ENCODE measurements at places on chromosomes 4 and X. TPM values are rescaled to one million over a fixed set of nuclear protein-coding genes. Genes with fewer than 3 reads are reported as not detected.

CLIC2 gene
- total RNA-seq = 0.26 TPM

DNA sequence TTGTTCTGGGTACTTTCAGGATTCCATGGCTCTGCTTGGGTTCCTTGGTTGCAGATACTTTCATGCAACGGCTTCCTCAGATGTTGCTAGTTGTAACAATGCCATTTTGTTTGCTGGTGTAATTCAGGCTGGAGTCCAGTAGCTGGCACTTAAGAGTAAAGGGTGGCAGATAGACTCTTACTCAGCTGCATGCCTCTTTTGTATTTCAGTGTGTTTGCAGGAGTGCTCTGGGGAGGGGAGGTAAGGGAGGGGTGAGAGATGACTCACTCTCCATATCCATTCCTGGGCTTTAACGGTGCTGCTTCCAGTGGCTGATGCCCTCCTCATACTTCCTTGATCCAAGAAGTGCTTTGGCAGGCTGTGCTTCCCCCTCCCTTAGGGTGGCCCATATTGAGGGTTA lies 155.2 kb downstream of the ZNF330 start:
- H3K27me3 ChIP-seq = no peaks in the 10 kb centered on the region
- H3K36me3 ChIP-seq = no peaks in the 10 kb centered on the region
- no peak for DNase-seq
- no peak overlapping the region for H3K4me3 ChIP-seq
- no peak overlapping the region for H3K27ac ChIP-seq

ADH1C gene
- not detected for total RNA-seq

DNA sequence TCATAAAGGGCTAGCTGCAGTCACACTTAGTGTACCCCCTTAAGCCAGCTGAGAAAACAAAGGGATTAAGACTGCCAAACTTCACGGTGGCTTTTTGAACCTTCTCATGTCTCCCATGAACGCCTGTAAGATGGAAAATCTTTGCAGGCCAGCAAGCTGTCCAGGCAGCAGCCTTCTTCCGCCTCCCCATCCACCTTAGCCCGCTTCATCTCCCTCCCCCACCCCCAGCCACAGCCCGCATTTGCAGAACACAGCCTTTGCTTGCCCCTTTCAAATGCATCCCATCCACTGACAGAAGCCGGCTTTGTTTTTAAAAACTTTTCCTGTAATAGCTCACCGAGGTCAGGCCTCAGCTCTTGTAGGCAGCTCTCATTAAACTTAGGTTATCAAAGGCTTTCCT lies 113.8 kb upstream of the FAM9B start:
- H3K4me3 ChIP-seq = no peak overlapping the region
- no peaks in the 10 kb centered on the region for H3K36me3 ChIP-seq
- no peak overlapping the region for H3K27ac ChIP-seq
- no peaks in the 10 kb centered on the region for H3K4me1 ChIP-seq
- H3K27me3 ChIP-seq = no peaks in the 10 kb centered on the region
- DNase-seq = no peak

- H3K4me3 ChIP-seq = no peak overlapping the region
- no peaks in the 10 kb centered on the region for H3K27me3 ChIP-seq
- no peaks in the 10 kb centered on the region for H3K36me3 ChIP-seq
- H3K4me1 ChIP-seq = no peaks in the 10 kb centered on the region
Observed at GRCh38 chr4:7426525-7427171, 8.1 kb downstream of the PSAPL1 start.

GRCh38 chr4:75232546-75232945 lies 281.7 kb downstream of the RCHY1 start:
- no peak for DNase-seq
- H3K4me3 ChIP-seq = no peak overlapping the region
- no peaks in the 10 kb centered on the region for H3K4me1 ChIP-seq
- no peaks in the 10 kb centered on the region for H3K36me3 ChIP-seq
- H3K27ac ChIP-seq = no peak overlapping the region

IL9R gene
- 5.0 TPM for total RNA-seq

- no peaks in the 10 kb centered on the region for H3K4me1 ChIP-seq
- no peaks in the 10 kb centered on the region for H3K36me3 ChIP-seq
- no peak overlapping the region for H3K4me3 ChIP-seq
- no peaks in the 10 kb centered on the region for H3K27me3 ChIP-seq
- no peak overlapping the region for H3K27ac ChIP-seq
Observed at GRCh38 chrX:3141031-3141430, 99.8 kb downstream of the ARSF start.

GRCh38 chrX:80667967-80668366 lies 141.7 kb downstream of the BRWD3 start:
- no peaks in the 10 kb centered on the region for H3K4me1 ChIP-seq
- no peaks in the 10 kb centered on the region for H3K27me3 ChIP-seq
- DNase-seq = no peak
- H3K4me3 ChIP-seq = no peak overlapping the region

- no peak overlapping the region for H3K4me3 ChIP-seq
- no peaks in the 10 kb centered on the region for H3K4me1 ChIP-seq
- no peak overlapping the region for H3K27ac ChIP-seq
Observed at GRCh38 chr4:87406462-87406861, 15.5 kb upstream of the HSD17B11 start.

AMBN gene
- not detected for total RNA-seq

CT45A10 gene
- total RNA-seq = not detected

GRCh38 chrX:41602816-41603345 lies 85.9 kb upstream of the GPR34 start:
- H3K4me1 ChIP-seq = no peaks in the 10 kb centered on the region
- no peaks in the 10 kb centered on the region for H3K36me3 ChIP-seq
- no peak overlapping the region for H3K4me3 ChIP-seq
- DNase-seq = no peak
- H3K27ac ChIP-seq = no peak overlapping the region

MGAT4D gene
- total RNA-seq = not detected

GRCh38 chr4:172357006-172357540 lies 543.9 kb downstream of the GALNTL6 start:
- no peaks in the 10 kb centered on the region for H3K27me3 ChIP-seq
- no peak overlapping the region for H3K27ac ChIP-seq
- no peak for DNase-seq
- no peaks in the 10 kb centered on the region for H3K36me3 ChIP-seq
- no peaks in the 10 kb centered on the region for H3K4me1 ChIP-seq
- H3K4me3 ChIP-seq = no peak overlapping the region

DNA sequence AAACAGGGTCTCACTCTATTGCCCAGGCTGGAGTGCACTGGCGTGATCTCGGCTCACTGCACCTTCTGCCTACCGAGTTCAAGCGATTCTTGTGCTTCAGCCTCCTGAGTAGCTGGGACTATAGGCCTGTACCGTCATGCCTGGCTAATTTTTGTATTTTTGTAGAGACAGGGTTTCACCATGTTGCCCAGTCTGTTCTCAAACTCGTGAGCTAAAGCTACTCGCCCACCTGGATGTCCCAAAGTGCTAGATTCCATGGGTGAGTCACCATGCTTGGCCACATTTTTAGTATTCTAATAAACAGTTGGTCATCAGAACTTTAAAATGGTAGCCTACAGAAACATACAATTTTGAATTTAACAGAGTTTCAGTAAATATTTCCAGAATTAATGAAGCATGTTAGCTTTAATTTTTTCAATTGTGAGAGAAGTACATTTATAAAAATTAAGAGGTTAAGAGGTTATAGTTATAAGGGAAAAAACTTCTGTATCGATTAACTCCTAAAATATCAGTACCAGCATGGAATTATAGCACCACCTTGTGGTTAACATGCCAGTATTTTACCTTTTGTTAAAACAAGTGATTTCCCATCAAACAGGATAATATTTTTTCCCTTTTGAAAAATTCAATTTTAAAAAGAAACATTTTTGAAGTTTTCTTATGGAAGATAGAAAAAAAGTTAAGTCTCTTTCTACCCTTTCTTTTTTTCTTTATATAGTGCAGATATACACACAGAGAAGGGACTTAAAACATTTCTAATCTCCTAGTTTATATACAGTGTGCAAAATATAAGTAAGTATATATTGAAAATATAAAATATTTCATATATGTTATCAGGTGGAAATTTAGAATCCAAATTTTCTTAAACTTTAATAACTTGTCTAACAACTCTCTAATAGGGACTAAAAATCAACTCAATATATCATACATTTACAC lies 35.4 kb downstream of the CEP44 start:
- H3K27ac ChIP-seq = no peak overlapping the region
- no peaks in the 10 kb centered on the region for H3K27me3 ChIP-seq
- H3K4me3 ChIP-seq = no peak overlapping the region
- peaks cover 3% of the 10 kb centered on the region for H3K36me3 ChIP-seq

DNA sequence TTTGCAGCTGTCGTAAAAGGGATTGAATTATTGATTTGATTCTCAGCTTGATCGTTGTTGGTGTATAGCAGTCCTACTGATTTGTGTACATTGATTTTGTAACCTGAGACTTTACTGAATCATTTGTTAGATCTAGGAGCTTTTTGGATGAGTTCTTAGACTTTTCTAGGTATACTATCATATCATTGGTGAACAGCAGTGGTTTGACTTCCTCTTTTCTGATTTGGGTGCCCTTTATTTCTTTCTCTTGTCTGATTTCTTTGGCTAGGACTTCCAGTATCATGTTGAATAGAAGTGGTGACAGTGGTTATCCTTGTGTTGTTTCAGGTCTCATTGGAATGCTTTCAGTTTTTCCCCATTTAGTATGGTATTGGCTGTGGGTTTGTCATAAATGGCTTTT lies 8.4 kb downstream of the APOOL start:
- no peak overlapping the region for H3K4me3 ChIP-seq
- no peak for DNase-seq
- no peaks in the 10 kb centered on the region for H3K36me3 ChIP-seq
- no peaks in the 10 kb centered on the region for H3K4me1 ChIP-seq

- H3K27me3 ChIP-seq = no peaks in the 10 kb centered on the region
- H3K27ac ChIP-seq = no peak overlapping the region
- no peaks in the 10 kb centered on the region for H3K4me1 ChIP-seq
- H3K4me3 ChIP-seq = no peak overlapping the region
- no peak for DNase-seq
Observed at GRCh38 chr4:98833384-98833783, 95.5 kb downstream of the EIF4E start.

DNA sequence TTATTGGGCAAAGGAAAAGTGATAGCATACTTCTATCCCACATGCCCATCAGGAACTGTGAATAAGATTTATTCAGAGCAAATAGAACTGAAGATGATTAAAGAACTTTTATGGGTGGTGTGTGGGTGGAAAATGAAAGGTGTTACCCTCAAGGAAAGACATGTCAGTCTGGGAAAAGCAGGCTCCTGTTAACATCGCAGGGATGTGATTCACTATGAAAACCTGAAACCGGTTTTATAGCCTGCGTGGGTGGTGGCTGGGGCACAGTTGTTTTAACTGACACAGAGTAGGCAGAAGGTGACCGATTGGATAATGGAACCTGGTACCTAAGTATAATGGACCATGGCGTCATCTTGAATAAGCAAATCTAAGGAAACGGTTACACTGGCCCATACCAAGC lies 61.3 kb upstream of the CASK start:
- H3K4me3 ChIP-seq = no peak overlapping the region
- H3K27ac ChIP-seq = no peak overlapping the region
- no peaks in the 10 kb centered on the region for H3K27me3 ChIP-seq
- DNase-seq = no peak

MSMO1 gene
- total RNA-seq = 26.8 TPM

SSX7 gene
- total RNA-seq = not detected

FAM236C gene
- not detected for total RNA-seq

- H3K36me3 ChIP-seq = no peaks in the 10 kb centered on the region
- no peaks in the 10 kb centered on the region for H3K27me3 ChIP-seq
- H3K4me1 ChIP-seq = no peaks in the 10 kb centered on the region
- no peak for DNase-seq
- no peak overlapping the region for H3K4me3 ChIP-seq
Observed at GRCh38 chrX:10828640-10829039, 208.3 kb upstream of the MID1 start.

DNA sequence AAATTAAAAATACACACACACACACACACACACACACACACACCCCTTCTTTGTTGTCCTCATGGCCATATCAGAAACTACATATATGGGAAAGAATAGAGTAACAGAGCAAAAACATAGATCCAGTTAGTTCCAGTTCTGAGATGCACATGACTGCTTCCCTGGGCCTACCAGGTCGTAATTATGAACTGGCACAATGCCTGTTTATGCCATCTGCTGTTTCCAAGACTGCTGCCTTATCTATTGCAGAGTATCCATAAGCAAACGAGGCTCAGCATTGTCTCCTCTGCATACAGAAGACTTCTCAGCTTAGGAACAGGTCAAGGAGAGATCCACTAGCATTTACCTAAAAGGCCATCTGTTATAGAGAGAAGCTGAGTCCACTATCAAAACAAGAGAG lies 789.0 kb downstream of the TECRL start:
- H3K4me3 ChIP-seq = no peak overlapping the region
- no peak for DNase-seq
- H3K27me3 ChIP-seq = no peaks in the 10 kb centered on the region

GRCh38 chrX:16304751-16305150 lies 137.5 kb downstream of the MAGEB17 start:
- H3K4me1 ChIP-seq = no peaks in the 10 kb centered on the region
- no peak overlapping the region for H3K4me3 ChIP-seq
- H3K27me3 ChIP-seq = no peaks in the 10 kb centered on the region
- H3K36me3 ChIP-seq = no peaks in the 10 kb centered on the region

GRCh38 chr4:101230801-101231426 lies 116.4 kb downstream of the PPP3CA start:
- H3K27me3 ChIP-seq = no peaks in the 10 kb centered on the region
- H3K4me3 ChIP-seq = no peak overlapping the region
- H3K27ac ChIP-seq = no peak overlapping the region
- H3K4me1 ChIP-seq = no peaks in the 10 kb centered on the region

POU3F4 gene
- total RNA-seq = not detected

TREX2 gene
- 2.3 TPM for total RNA-seq

DNA sequence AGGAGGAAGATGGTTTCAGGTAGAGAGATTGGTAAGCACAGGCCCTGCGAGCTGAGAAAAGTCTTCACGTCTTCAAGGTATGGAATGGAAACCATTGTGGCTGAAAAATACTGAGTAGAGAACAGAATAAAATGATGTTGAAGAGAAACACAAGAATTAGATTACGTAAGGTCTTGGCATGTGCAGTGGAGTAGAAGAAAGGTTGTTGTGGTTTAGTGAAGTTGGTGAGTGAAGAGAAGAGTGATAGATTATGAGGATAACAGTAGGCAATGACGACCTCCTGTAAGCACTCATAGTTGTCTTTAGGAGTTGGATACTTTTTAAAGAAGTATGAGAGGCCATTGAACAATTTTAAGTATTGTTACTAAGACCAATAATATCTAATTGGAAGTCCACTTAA lies 642.6 kb downstream of the PCDH7 start:
- no peaks in the 10 kb centered on the region for H3K27me3 ChIP-seq
- no peak overlapping the region for H3K27ac ChIP-seq
- no peak for DNase-seq
- no peaks in the 10 kb centered on the region for H3K4me1 ChIP-seq
- no peak overlapping the region for H3K4me3 ChIP-seq
- no peaks in the 10 kb centered on the region for H3K36me3 ChIP-seq

DNA sequence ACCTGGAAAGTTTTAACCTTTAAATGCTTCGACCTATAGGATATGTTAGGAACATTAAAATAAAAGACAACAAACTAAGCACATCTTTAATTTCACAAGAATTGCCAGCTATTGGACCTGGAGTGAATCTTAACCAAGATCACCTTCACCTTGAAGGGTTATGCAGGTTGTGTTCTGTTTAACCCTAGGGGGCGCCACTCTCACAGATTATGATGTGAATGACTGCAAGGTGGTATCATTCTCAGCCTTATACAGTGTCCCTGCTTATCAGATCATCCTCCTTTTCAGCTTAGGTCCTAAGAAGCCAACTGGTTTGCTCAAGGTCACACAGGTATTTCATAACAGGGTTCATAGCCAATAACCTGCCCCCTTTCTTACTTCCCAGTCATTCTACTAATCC lies 23.5 kb downstream of the INTS6L start:
- no peaks in the 10 kb centered on the region for H3K36me3 ChIP-seq
- H3K4me3 ChIP-seq = no peak overlapping the region
- no peaks in the 10 kb centered on the region for H3K27me3 ChIP-seq
- H3K27ac ChIP-seq = no peak overlapping the region

Data from CD8-positive, alpha-beta memory T cell (primary cell).